Activated effector memory CD4-positive, alpha-beta T cell treated with Interleukin-2 at 50 U/mL for 16 hours (primary cell): ENCODE measurements at places on chromosomes 5 and 9.

DNA sequence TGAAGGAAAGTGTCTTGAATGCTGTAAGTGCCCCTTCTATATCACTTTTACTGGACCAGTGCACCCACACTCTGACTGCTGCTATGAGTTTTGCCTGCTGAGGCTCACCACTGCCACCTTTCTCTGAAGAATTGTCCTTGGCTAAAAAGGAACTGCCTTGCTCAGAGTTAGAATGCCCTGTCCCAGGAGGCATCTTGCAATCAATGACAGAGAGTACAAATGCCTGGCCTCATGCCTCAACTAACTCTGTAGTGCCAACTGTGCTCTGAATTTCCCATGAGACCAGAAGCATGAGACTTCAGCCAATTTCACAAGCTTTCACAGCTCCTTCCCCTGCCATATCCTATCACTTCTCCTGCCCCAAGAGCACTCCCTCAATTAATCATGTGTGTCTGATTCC is 569.7 kb downstream of the ZNF608 start:
- DNase-seq, result no peak

DNA sequence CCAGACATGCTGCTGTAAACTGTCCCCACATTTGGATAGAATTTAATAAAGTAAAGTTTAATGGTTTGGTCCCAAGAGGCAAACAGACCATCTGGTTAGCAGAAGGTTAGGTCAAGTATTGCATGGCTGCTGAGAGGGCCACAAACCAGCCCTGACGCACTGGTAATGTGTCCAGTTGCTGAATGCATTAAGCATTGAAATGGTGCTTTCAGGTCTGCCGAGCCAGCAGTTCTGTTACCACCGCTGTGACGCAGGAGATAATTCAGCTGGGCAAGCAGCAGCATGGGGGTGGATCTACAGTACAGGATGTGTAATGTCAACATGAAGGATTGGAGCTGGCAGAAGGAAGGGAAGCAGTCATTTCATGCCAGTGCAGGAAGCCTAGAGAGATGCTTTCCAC is 16.0 kb downstream of the ZNF462 start:
- no peak for DNase-seq

DNA sequence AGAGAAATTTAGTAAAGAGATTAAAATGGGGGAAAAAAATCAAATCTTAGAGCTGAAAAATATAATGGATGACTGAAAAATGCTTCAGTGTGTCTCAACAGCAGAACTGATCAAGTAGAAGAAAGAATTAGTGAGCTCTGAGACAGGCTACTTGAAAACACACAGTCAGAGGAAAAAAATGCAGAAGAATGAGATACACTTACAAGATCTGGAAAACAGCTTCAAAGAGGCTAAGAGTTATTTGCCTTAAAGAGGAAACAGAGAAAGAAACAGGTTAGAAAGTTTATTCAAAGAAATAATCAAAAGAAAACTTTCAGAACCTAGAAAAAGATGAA is 70.5 kb upstream of the OR2K2 start:
- DNase-seq, result no peak

- no peak for DNase-seq
Measured at GRCh38 chr9:33628865-33629410, 104.9 kb downstream of the ANKRD18B start.

DNA sequence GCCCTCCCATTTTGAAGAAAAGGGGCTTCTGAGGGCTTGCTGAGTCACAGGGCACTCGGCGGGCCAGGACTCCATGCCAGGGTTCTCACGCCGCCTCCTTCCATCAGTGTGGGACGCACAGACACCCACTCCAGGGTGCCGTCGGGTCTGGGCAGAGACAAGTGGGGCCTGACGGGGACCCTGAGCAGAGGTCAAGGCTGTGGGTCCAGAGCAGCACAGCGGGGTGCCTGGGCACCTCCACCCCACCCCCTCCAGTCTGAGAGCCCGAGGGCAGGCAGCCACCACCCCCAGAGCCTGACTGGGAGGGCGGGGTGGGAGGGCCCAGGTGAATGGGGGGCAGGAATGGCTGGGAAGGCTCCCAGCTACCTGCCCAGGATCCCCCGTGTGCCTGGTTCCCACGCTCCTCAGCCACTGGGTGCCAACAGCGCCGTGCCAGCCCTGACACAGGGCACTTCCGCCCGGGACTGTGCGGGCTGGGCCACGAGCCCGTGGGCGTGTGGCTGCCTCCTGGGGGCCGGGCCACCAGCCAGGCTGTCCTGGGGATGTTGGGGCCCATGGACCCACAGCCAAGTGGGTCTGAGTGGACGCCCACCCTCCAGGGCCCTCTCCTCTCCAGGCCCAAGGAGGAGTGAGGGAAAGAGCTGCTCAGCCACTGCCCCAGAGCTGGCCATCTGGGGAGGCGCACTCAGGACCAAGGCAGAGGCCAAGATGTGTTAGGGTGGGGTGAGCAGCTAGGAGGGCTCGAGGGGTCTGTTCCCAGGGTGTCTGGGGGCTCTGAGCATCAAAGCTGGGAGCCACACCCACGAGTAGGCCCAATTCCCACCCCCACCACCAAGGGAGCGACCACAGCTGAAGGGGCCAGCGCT is 10.1 kb upstream of the NRARP start:
- DNase-seq, result no peak

DNA sequence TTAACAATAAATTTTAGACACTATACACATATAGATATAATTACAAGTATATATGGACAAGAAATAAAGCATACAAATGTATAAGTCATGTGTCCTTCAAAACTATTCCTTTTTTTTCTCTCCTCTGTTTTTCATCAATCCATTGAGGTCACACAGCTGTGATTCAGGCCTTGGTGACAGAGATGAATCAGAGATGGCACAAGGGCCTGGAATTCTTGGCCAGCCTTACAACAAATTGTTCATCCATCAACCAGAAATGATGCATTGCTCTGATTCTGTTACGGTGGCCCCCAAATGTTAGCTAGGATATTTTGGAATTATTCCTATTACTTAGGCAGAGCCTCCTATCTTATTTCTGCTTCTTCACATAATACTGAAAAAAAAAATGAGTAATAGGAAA is 108.7 kb upstream of the MPDZ start:
- DNase-seq, result no peak

GRCh38 chr5:39093352-39093751 is 19.2 kb upstream of the RICTOR start:
- no peak for DNase-seq

DNA sequence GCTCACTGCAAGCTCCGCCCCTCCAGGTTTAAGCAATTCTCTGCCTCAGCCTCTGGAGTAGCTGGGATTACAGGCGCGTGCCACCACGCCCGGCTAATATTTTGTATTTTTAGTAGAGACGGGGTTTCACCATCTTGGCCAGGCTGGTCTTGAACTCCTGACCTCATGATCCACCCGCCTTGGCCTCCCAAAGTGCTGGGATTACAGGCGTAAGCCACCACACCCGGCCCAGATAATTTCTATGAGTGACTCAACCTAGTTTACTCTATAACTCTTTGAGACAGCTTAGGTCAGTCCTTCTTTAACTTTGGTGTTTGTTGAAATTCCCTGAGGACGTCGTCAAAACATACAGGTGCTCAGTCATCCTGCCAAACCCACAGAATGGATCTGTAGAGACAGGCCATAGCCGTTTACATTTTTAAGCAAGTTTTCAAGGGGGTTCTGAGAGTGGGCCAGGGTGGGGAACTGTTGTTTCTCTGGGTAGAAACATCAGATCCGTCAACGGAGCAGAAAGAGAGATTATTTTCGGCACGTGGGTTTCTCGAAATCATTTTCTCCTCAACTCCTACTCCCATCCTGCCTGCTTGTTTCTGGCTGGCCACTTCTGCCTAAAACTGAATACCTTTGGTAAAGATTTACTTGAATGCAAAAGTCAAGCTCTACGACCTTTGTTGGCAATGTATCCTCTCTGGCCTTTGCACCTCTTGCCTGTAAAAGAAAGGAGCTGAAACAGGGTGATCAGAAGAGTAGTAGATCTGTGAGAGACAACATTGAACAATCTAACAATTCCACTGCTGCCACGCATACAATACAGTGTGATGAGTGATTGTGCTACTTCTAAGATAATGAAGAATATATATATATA is 6.0 kb upstream of the BOD1 start:
- DNase-seq, result no peak

DNA sequence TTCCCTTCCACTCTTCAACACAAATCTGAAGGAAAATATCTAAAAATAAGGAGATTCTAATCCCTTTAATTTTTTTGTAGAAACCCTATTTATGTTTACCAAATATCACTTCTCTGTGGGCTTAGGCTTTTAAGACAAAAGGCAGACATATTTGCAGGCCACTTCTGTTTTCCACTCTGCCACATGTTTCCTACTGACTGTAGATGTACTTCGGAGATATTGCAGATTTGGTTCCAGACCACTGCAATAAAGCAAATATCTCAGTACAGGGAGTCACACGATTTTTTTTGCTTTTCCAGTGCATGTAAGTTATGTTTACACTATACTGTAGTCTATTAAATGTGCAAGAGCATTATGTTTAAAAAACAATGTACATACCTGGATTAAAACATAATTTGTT is 219.0 kb downstream of the SREK1 start:
- no peak for DNase-seq

- no peak for DNase-seq
Measured at GRCh38 chr9:136857581-136858412, 5.7 kb downstream of the MAMDC4 start.

DNA sequence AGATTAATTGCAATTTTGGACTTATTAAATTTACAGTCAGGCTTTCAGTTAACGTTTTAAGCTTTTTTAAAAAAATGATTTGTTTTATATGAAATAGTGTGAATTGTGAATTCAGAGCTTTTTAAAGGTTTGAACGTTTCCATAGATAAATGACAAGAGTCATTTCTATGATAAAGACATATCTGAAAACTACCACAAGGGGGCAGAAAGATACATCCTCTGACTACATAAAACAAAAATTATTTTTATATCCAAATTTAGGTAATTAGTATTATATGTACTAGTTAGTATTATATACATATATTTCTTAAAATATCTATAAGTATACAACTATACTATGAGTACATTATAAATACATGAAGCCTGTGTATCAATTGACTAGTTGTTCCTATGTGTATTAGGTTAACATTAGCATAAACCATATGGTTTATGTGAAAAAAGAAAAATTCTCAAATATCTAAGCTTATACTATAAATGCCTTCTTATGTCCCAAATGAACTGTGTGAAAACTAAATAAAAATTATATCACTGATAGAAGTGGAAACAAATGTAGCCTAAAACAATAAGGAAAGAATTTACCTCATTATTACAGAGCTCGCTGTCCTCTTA is 155.2 kb downstream of the MEF2C start:
- no peak for DNase-seq
